Thyroid gland (tissue), 4 donors: ENCODE measurements at places on chromosomes 3 and 15.

DNA sequence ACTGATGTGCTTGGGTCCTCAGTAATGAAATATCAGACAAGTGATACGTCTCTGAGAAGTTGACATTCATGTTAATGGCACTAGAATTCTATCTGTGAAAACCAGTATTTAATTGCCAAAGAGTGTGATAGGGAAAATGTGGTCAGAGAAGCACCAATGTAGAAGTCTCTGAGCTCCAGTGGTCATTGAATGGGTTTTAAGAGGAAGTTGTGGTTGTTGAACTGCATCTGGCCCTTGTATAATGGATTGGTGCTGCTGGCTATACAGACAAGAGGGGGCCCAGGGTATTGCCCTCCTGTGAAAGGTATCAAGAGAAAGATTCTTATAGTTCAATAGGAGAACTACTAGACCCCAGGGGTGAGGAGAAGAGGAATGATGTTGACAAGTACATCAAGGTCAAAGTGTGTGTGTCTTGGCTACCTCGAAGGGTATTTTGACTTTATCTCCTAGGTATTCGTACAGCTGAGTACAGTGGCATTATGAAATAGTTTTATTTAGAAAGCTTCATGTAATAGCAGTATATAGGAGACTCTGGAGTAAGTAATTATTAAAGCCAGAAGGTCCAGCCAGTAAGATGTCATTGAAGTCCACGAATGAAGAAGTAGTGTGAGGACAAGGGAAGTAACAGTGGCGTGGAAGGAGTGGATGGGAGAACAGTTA, 47.1 kb downstream of the CHD2 start:
- no peak for DNase-seq
- H3K4me1 ChIP-seq, result peaks cover 13% of the 10 kb centered on the region
- no peaks in the 10 kb centered on the region for H3K27me3 ChIP-seq
- no peak overlapping the region for H3K27ac ChIP-seq
- H3K4me3 ChIP-seq, result no peak overlapping the region
- peaks cover 75% of the 10 kb centered on the region for H3K36me3 ChIP-seq

DNA sequence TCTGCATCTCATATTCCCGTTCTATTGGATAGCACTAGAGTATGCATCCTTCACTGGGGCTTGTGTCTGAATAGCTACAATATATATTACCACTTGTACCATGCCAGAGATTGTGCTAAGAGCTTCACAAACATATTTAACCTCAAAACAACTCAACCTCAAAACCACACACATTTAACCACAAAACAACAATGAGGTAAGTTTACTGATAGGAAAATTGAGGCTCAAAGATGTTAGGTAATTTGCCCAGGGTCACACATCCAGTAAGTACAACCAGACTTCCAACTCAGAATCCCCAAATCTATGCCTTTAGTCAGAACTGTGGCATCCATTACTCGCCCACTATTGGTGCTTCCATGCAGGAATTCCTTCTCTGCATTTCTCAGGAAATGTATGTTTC, 220.0 kb downstream of the FAM43A start:
- H3K27me3 ChIP-seq, result no peaks in the 10 kb centered on the region
- no peaks in the 10 kb centered on the region for H3K4me1 ChIP-seq
- DNase-seq, result no peak
- no peak overlapping the region for H3K4me3 ChIP-seq
- H3K36me3 ChIP-seq, result no peaks in the 10 kb centered on the region

- no peak for DNase-seq
- H3K4me3 ChIP-seq, result no peak overlapping the region
- no peaks in the 10 kb centered on the region for H3K36me3 ChIP-seq
- H3K27me3 ChIP-seq, result no peaks in the 10 kb centered on the region
- no peaks in the 10 kb centered on the region for H3K4me1 ChIP-seq
Measured at GRCh38 chr3:28553175-28553574, 204.6 kb upstream of the AZI2 start.

- DNase-seq, result no peak
- no peaks in the 10 kb centered on the region for H3K27me3 ChIP-seq
- no peak overlapping the region for H3K27ac ChIP-seq
Measured at GRCh38 chr3:136346486-136346885, 96.3 kb downstream of the PCCB start.

GRCh38 chr3:173044998-173045397, 96.0 kb downstream of the SPATA16 start:
- no peaks in the 10 kb centered on the region for H3K36me3 ChIP-seq
- H3K27me3 ChIP-seq, result no peaks in the 10 kb centered on the region
- DNase-seq, result no peak
- no peak overlapping the region for H3K27ac ChIP-seq
- H3K4me1 ChIP-seq, result no peaks in the 10 kb centered on the region
- H3K4me3 ChIP-seq, result no peak overlapping the region

GRCh38 chr3:196378146-196378841, 40.1 kb upstream of the TM4SF19 start:
- no peak overlapping the region for H3K4me3 ChIP-seq
- no peak for DNase-seq
- H3K36me3 ChIP-seq, result no peaks in the 10 kb centered on the region
- H3K4me1 ChIP-seq, result no peaks in the 10 kb centered on the region
- no peak overlapping the region for H3K27ac ChIP-seq
- no peaks in the 10 kb centered on the region for H3K27me3 ChIP-seq

DNA sequence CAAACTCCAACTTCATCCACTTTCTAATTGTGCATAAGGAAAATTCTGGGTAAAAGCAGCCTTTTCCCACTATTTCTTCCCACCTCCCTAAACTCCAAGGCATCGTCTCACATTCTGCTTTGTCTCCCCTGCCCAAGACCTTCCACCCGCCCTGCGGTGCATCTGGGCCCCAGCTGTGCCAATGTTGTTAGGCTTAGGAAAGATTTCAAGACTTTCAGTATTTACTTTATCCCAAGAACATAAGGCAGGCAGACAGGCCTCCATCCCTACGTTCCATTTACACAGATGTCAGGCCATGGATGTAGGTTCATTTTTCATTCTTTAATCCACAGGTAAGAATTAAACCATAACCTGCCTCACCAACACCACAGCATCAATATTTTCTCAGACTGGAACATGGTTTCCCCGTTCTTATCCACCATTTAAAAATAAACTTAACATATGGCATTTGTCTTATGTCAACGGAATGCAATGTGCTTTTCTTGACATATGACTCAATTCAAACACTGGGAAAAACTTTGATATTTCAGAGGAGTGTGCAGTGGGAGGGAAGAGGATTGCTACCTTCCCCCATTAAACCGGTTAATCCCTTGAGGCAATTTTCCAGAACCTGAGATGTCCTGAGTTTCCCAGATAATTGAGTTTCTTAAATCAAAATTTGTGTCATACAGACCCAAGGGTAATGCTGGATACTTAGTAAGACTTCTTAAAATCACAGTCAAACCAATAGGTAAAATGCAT, 238.0 kb upstream of the LRIG1 start:
- H3K36me3 ChIP-seq, result no peaks in the 10 kb centered on the region
- no peak overlapping the region for H3K4me3 ChIP-seq
- DNase-seq, result no peak
- no peaks in the 10 kb centered on the region for H3K4me1 ChIP-seq
- H3K27me3 ChIP-seq, result no peaks in the 10 kb centered on the region

GRCh38 chr3:12758025-12758781, 856 bp downstream of the TMEM40 start:
- no peaks in the 10 kb centered on the region for H3K27me3 ChIP-seq
- DNase-seq, result peak; percentile 76
- peak overlapping the region; percentile 73 for H3K27ac ChIP-seq
- H3K36me3 ChIP-seq, result no peaks in the 10 kb centered on the region
- no peak overlapping the region for H3K4me3 ChIP-seq

DNA sequence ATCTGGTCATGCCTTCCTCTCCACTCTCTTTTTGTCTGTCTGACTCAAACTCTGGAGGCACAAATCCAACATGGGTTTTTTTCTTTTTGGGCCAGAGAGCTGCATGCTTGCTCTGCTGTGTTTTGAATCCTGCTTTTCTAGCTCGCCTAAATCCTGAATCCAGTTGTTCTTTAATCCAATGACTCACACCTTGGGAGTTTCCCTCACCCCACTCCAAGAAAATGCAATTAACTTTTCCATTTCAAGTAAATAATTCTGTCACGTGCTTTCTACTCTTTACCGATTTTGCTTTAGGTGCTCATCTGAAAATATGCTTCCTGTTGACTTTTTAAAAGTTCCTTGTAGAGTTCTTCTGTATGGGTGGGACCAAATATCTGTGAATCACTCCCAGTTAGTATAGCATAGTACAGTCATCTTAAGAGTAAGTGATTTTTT, 47.6 kb downstream of the SLMAP start:
- DNase-seq, result peak; percentile 20
- H3K4me1 ChIP-seq, result peaks cover 39% of the 10 kb centered on the region
- no peaks in the 10 kb centered on the region for H3K27me3 ChIP-seq
- H3K27ac ChIP-seq, result peak overlapping the region; percentile 31

- H3K27ac ChIP-seq, result peak overlapping the region; percentile 40
- H3K4me1 ChIP-seq, result peaks cover 17% of the 10 kb centered on the region
- H3K4me3 ChIP-seq, result no peak overlapping the region
- peak; percentile 35 for DNase-seq
- H3K27me3 ChIP-seq, result no peaks in the 10 kb centered on the region
Measured at GRCh38 chr3:10173926-10174435, 9.3 kb downstream of the IRAK2 start.

DNA sequence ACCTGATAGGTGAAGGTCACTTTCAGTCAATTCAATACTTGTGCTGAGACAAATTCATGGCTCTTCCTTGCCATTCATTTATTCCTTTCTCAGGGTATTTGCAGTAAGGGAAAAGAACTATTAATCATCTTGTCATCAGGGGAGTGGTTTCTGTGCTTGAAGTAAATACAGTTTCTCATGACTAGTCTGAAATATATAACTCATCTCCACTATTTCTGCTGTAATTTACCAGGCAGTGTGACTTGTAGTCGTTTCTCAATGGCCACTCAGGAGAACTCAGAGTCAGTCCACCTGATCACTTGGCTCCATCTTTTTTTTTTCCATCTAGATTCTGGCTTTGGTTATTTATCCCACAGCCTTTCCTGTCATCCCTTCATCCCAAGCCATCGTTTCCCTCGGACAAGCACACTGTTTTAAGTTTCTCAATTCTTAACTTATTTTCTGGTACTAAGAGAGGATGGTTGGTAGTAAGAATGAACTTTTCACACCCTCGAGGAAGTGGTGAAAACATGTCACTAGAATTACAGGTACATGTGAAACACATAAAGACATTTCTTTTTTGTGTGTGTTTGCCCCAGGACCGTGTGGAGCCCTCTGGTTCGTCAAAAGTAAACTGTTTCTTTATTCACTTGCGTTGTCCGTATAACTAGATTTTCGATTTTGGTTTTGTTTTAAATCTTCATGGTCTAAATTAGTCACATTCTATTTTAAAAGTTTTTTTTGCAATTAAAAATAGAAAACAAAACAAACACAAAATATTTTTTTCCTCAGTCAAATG, 620.2 kb downstream of the ZBBX start:
- H3K36me3 ChIP-seq, result no peaks in the 10 kb centered on the region
- no peaks in the 10 kb centered on the region for H3K4me1 ChIP-seq
- no peak for DNase-seq
- H3K27me3 ChIP-seq, result no peaks in the 10 kb centered on the region

DNA sequence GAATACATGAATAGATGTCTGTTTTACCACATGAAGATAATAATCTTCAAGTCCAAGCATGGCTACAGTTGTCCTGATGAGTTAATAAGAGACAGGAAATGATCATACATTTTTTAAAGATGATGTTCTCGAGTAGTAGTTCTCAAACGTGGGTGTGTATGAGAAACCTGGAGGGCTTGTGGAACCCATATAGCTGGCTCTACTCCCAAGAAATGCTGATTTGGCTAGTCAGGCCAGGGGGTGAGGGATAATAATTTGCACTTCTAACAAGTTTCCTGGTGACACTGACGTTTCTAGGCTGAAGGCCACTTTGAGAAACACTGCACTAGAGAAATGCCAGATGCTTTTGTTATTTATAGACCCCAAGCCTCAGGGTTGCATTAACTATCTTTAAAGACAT, 37.0 kb downstream of the ROPN1B start:
- no peak overlapping the region for H3K27ac ChIP-seq
- H3K27me3 ChIP-seq, result no peaks in the 10 kb centered on the region
- H3K4me1 ChIP-seq, result no peaks in the 10 kb centered on the region
- peaks cover 7% of the 10 kb centered on the region for H3K36me3 ChIP-seq
- H3K4me3 ChIP-seq, result no peak overlapping the region

DNA sequence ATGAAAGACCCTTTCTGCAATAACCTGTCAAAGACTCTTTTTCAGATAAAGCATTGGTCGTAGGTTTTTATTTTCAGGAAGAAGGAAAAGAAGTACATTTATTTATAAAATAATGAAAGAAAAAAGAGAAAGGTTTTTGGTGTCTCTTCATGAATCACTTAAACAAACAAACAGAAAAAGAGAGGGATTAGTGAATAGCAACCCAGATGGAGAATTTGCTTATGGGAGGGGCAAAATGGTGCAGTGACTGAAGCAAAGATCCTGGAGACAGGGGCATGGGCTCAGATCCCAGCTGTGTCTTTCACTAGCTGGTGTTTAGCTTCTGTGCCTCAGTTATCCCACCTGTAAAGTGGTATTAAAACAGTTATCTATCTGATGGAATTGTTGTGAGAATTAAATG, 78.6 kb upstream of the PFN2 start:
- no peak overlapping the region for H3K27ac ChIP-seq
- no peak for DNase-seq
- no peaks in the 10 kb centered on the region for H3K36me3 ChIP-seq
- H3K4me1 ChIP-seq, result no peaks in the 10 kb centered on the region
- H3K27me3 ChIP-seq, result no peaks in the 10 kb centered on the region

GRCh38 chr3:38371541-38372213, 25.1 kb downstream of the XYLB start:
- no peak for DNase-seq
- no peaks in the 10 kb centered on the region for H3K4me1 ChIP-seq
- H3K36me3 ChIP-seq, result no peaks in the 10 kb centered on the region

DNA sequence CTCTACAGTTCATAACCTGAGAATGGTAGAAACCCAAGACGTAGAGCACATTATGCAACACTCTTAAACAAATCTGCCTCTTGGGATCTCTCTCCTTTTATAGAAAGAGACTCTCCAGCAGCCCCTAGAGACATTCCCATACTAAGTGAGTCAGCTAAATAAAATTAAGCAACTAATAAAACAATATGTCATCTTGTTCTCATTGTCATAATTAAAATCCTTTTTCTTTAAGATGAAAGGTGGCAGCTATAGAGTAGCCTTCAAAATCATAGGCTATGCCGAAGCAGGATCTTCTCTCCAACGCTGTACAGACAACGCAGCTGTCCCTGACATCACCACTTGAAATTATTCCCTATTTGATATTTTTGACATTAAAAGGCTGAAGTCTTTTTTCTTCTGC, 790.0 kb downstream of the FHIT start:
- H3K27ac ChIP-seq, result no peak overlapping the region
- H3K4me1 ChIP-seq, result no peaks in the 10 kb centered on the region
- no peaks in the 10 kb centered on the region for H3K36me3 ChIP-seq
- no peak for DNase-seq
- no peaks in the 10 kb centered on the region for H3K27me3 ChIP-seq

GRCh38 chr3:16842272-16843270, 42.2 kb upstream of the PLCL2 start:
- H3K4me3 ChIP-seq, result no peak overlapping the region
- H3K36me3 ChIP-seq, result no peaks in the 10 kb centered on the region
- H3K27me3 ChIP-seq, result no peaks in the 10 kb centered on the region
- DNase-seq, result peak; percentile 35
